ENCODE measurements at places on chromosomes 1 and 21.

- peak; percentile 51 for DNase-seq
Observed at GRCh38 chr1:14924455-14925331, 228.9 kb upstream of the TMEM51 start.

DNA sequence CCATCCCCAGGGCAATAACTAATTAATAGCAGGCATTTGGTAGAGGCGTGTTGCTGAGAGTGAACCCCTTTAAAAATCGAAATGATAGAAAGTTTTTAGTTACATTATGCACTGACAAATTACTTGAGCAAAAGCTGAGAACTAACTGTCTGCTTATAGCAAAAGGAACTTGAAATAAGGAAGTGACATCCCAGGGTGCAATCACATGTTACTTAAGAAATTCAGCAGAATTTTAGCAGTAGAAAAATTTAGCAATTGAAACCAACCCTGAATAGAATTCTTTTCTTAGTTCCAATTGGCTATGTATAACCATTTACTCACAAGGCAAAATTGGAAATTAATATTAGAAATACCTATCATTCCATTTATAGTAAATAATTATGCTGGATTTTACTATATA lies 139.5 kb upstream of the SAMSN1 start:
- no peak for DNase-seq

DNA sequence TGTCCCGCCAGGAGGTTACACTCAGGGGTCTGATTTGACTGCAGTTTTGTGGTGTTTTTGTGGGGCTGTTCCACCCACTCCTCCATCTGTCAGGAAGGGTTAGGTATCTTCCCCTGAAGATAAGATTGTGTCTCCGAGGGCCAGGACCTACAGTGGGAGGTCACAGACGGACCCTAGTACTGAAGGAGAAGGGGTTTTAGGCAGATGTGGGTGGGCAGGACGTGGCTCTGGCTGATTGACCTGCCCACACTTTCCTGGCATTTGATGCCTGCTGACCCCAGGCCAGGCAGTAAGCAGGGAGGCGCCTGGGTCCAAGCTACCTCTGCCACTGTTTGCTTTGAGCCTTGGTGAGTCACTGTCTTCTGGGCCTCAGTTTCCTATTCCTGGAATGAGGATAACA lies 13.9 kb downstream of the RPS6KA1 start:
- DNase-seq, result no peak

DNA sequence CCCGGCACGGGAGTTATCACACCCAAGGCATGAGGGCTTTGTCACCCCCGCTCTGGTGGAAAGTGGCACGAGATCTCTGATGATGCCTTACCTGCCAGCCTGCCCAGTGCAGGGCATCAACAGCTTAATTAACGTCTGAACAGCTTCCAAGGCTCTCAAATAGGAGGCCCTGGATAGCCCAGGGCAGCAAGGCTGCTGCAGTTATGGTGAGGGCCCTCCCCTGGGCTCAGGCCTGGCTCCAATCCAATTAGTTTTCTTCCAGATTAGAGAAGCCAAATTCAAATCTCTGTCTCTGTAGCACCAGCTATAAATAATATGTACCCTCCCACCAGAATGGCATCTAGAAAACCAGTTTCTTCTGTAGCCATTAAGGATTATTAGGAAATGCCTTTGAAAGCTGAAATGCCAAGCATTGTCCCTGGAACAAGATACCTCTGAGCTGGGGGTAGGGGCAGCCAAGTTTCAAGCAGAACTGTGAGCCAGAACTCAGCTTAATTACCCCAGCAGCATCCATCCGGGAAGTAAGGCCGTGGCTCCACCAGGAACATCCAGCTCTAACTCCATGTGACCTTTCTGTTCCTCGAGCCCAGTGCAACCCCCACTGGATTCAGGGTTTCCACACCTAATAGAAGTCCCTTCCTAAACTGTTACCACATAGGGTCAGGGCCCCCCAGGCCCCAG lies 12.5 kb downstream of the QSOX1 start:
- DNase-seq, result no peak
